ENCODE measurements at places on chromosomes 1 and 21.
A peak's percentile ranks its signal among the peaks of the same experiment; 100 is the strongest.

- no peak for DNase-seq
Measured at GRCh38 chr1:116956378-116956777, 45.2 kb upstream of the CD101 start.

DNA sequence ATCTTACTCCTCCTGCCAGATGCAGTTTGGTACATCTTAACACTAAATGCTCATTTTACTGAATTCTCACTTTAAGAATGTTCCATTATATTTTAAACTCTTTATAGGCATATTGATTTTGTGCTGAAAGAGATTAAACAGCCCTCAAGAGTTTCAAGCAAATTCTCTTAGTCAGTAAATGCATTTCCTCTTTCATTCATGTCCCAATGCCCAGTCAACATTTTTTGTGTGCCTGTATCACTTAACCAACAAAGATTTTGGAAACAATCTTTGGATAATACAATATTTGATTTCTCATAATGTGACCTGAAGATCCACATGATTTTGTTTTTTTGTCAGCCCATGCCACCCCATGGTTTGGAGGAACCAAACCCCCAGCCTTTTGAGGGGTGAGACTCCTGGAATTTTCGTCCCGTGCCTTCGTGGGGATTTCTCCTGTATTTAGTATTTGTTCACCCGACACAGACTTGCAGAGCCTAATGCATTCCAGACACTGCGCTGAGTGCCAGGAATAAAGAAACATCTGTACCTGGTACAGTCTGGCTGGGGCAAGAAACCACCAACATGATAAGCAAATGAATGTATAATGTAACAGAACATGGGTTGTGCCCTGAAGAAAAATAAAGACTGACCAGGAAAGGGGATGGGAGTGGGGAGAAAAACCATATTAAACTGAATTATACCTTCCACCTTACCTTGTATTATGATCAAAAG lies 47.1 kb upstream of the ETS2 start:
- DNase-seq = no peak

GRCh38 chr1:6523566-6523965 lies 30.7 kb downstream of the NOL9 start:
- DNase-seq = no peak

DNA sequence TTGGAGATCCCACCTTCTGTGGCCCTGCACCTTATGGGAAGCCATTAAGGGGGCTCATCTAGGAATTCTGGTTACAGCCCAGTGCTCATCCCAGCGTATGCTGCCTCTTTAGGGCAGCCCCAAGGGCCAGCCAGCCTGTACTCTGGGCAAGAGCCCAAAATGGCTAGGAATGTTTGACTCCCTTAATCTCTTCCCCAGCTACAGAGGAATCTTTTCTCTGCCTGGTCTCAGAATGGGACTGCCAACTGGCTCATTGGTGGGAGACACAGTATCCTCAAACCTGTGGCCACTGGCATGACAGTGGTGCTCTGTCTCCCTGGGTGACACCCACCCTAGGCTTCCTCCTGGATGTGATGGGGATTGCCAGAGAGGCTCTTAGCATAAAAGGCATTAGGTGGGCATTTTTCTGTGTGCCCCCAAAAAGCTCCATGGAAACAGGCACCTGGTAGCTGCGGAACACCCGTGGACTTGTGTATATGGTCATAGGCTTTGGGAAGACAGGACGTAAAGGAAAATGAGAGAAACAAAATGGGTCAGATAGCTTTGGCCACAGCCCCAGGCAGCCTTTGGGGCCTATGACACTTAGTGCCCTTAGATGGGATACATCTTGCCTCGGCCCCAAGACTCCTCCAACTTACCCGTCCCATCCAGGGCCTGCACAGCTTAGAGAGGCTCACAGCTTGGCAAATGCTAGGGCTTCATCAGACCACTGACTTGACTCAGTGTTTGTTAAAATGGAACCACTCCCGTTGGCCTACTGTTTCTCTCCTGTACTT lies 6.9 kb downstream of the TMEM81 start:
- DNase-seq = no peak

GRCh38 chr1:79561521-79561978 lies 555.0 kb upstream of the ADGRL4 start:
- no peak for DNase-seq

- DNase-seq = peak; percentile 21
Measured at GRCh38 chr1:64112281-64112680, 91.1 kb upstream of the UBE2U start.

GRCh38 chr1:221527302-221527701 lies 214.6 kb downstream of the DUSP10 start:
- no peak for DNase-seq

- DNase-seq = no peak
Measured at GRCh38 chr1:242522996-242523718, 1.3 kb downstream of the PLD5 start.

GRCh38 chr1:41122851-41123518 lies 101.5 kb upstream of the SLFNL1 start:
- DNase-seq = peak; percentile 48

GRCh38 chr21:30842990-30843389 lies 13.4 kb upstream of the KRTAP7-1 start:
- no peak for DNase-seq

DNA sequence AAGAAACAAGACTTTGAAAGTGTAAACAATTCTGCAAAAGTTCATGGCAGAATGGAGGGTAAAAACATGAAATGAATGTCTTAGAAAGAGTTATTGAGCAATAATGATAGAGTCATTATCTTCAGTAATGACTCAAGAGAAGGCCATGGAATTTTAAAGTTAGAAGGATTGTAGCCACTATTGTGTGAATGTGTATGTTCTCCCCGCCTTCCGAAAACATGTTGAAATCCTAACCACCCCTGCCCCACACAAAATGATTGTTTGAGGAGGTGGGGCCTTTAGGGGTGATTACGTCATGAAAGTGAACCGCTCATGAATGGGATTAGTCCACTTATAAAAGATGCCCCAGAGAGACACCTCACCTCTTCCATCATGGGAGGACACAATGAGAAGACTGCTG lies 93.8 kb upstream of the CCDC190 start:
- DNase-seq = no peak

DNA sequence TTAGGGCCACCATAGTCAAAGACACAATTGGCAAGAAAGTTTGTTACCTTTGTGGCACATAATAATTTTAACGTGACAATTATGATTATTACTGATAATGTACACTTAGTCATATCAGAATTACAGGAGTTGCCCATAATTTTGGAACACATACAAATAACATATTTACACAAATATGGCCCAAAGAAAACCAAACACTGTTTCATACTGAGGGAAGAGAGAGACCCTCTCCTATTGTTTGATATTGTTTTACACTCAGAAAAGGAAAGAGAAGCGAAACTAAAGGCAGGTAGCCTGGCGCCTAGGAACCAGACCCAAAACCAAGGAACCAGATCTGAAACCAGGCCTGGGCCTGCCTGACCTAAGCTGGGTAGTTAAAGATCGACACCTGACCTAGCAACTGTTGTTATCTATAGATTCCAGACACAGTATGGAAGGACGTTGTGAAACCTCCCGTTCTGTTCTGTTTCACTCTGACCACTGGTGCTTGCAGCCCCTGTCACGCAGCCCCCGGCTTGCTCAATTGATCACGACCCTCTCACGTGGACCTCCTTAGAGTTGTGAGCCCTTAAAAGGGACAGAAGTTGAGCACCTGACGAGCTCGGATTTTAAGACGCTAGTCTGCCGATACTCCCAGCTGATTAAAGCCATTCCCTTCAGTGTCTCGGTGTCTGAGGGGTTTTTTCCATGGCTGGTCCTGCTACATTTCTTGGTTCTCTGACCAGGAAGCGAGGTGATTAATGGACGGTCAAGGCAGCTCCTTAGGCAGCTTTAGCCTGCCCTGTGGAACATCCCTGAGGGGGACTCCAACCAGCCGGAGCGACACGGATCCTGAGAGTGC lies 27.9 kb downstream of the C1orf115 start:
- DNase-seq = no peak

DNA sequence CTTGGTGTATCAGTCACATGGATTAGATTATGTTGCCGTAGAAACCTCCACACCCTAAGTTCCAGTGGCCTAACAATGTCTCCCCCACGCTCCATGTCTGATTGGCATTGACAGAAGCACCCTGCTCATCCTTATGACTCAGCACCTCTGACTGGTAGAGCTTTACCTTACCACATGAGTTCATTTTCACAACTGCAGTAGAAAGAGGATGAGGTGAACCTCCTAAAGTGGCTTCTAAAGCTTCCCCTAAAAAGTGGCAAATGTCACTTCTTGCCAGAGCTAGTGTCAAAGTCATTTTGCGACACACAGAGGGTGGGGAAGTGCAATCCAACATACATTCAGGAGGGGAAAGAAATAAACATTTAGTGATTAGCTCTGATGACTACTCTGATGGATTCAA lies 30.6 kb upstream of the LYPD8 start:
- no peak for DNase-seq

DNA sequence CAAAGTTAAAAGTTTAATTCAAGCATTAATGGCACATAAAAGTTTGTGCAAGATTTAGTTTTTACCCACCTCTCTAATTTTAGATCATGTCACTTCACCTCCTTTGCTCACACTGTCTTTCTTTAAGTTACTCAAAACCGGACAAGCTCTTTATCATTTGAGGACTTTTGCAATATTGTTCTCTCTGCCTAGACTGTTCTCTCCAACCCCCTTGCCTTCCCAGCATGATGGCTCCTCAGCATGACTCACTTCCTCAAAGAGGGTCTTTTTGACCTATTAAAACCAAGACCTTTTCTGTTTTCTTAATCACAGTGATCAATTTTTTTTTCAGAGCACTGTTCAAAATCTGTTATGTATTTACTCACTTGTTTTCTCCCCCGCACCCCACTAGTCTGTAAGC lies 61.3 kb downstream of the XKR8 start:
- DNase-seq = no peak

- no peak for DNase-seq
Measured at GRCh38 chr1:44786138-44786840, 1.7 kb downstream of the BEST4 start.

- no peak for DNase-seq
Measured at GRCh38 chr1:236457775-236458174, 63.7 kb downstream of the EDARADD start.

DNA sequence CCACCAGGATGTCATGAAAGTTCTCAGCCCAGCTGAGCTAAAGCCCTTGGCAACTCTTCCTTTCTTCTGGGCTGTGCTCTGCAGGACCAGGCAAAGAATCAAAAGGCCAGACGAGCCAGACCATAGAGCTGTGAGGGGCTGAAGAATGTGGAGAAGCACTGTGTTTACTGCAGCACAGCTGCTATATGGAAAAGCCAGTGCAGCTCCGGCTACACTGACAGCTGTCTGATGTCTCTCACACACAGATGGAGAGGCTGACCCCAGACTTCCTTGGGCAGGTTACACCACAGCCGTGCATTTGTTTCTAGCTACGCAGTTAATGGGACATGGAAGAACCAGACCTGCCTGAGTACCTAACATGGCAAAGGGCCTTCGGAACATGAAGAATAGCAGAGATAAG lies 40.3 kb downstream of the CD247 start:
- DNase-seq = no peak

GRCh38 chr1:194917769-194918168 lies 1690.5 kb downstream of the KCNT2 start:
- no peak for DNase-seq

GRCh38 chr1:28259934-28260802 lies 850 bp downstream of the SESN2 start:
- DNase-seq = peak; percentile 63

GRCh38 chr1:1920608-1921458 lies 1.8 kb upstream of the TMEM52 start:
- no peak for DNase-seq

DNA sequence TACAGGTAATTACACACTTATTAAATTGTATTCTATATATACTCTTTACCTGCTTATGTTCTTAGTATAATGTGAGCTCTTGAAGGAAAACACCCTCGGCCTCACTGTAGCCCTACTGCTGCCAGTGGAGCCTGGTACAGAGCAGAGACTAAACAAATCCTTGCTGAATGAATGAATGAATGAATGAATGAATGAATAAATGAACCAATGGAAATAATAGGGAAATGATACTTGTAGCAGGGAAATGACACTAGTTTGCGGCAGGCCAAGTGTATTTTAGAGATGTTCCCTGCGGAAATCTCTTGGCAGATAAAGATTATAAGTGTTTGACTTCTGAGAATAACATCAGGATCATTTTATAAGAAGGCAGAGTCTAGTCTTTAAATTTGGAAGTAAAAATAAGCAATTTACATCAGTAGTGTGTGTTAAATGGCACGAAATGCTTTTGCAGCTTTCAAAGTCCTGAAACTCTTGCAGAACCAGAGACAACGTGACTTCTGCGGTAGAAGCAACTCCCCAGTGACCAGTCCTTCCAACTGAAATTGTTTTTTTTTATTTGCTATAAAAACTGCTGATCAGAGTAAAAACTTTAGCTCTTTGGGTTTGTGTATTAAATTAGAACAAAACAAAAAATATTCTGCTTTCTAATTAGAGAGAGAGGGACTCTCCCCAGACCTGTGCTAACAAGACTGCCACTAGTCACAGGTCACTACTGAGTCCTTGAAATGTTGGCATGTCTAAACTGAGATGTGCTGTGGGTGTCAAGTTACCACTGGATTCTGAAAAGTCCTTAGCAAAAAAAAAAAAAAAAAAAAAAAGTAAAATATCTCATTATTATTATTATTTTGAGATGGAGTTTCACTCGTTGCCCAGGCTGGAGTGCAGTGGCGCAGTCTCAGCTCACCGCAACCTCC lies 199.3 kb upstream of the MAP1LC3C start:
- no peak for DNase-seq

GRCh38 chr1:21334214-21335087 lies 44.2 kb upstream of the ECE1 start:
- DNase-seq = peak; percentile 67

DNA sequence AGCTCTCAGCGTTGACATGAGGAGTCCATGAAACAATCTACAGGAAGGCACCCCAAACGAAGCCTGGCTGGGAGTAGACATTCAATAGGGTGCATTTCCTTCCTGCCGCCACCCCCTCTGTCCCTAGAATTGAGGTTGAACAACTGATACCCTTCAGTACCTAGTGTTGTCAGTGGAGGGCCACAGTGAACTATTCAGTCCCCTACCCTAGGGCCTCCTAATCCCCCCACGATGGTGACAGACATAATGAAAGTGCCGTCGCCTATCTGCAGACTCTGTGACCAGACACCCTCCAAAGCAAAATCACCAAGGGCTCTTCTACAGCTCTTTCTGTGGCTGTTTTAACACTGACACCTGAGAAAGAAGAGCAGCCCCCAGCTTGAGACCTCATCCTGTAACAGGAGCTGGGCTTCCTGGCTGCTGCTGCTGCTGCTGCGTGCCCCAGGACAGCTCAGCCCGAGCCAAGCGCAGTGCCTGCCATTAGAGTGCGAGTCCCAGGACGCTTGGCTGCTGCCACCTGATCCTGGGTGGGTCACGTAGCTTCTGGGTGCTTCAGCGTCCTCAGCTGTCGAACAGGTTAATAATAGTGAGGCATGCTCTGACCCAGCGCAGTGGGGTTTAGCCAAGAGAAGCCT lies 183.0 kb downstream of the ZBTB18 start:
- DNase-seq = no peak

GRCh38 chr1:88549536-88549935 lies 134.5 kb upstream of the PKN2 start:
- DNase-seq = no peak

All from amniotic stem cell (primary cell).